Mesenchymal stem cell (in vitro differentiated cells and primary cell): ENCODE measurements at places on chromosomes 12 and 14.

GRCh38 chr12:119665164-119665929, 2.6 kb upstream of the PRKAB1 start:
- no peak for DNase-seq

DNA sequence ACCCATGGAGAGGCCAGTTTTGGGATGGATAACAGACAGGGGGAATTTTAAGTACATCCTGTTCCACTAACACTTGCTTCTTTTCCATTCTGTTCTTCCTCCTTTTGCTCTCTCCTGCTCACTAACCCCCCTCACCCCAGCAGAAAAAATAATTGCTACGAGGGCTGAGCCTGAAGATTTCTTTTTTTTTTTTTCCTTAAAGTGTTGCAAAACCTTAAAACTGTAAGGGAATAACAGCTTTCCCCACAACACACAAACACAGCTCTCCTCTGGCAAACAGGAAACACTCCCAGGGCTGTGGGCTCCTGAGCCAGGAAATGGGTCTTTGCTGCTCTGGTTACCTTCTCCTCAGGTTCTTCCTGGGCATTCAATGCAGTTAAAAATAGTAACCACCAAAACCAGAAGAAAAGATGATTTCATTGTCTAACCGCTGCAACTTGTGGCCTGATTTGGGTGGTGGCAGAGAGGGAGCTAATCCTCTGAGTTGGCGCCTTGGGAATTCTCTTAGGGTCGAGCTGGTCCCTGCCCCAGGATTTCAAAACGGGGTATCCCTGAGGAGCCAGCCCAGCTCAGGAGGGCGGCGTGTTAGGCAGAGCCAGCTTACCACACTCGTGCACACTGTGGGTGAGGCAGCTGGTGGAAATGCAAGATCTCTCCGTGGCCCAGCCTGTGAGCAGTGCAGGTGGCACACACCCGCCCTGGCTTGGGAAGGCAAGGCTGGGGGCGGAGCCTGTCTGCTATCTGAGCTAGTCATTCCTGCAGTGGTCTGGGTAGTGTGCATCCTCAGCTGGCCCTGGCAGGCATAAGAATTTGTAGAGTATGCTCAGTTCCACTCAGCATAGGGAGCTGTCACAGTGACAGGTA, 17.1 kb upstream of the EMP1 start:
- DNase-seq, result peak; percentile 41

- no peak for DNase-seq
Measured at GRCh38 chr14:22231018-22231417, 358.0 kb downstream of the DAD1 start.

DNA sequence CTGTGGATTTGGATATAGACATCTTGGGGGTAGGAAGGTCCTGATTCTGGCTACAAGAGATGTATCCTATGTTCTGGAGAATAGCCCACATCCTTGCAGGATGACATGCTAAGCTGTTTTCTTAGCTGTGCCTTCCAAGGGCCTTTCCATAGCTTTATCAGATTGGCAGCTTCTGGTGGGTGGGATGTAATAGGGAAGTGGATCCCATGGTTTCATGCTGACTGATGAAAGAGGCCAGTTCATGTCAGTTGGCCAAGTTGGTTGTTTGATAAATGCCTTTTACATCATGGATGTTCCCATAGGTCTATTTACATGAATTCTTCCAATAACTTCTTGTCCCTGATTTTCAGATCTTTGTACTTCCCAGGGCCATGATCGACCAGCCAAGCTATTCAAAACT, 169.1 kb upstream of the RMST start:
- no peak for DNase-seq

GRCh38 chr14:100030452-100031153, 34.6 kb upstream of the EVL start:
- DNase-seq, result peak; percentile 97

DNA sequence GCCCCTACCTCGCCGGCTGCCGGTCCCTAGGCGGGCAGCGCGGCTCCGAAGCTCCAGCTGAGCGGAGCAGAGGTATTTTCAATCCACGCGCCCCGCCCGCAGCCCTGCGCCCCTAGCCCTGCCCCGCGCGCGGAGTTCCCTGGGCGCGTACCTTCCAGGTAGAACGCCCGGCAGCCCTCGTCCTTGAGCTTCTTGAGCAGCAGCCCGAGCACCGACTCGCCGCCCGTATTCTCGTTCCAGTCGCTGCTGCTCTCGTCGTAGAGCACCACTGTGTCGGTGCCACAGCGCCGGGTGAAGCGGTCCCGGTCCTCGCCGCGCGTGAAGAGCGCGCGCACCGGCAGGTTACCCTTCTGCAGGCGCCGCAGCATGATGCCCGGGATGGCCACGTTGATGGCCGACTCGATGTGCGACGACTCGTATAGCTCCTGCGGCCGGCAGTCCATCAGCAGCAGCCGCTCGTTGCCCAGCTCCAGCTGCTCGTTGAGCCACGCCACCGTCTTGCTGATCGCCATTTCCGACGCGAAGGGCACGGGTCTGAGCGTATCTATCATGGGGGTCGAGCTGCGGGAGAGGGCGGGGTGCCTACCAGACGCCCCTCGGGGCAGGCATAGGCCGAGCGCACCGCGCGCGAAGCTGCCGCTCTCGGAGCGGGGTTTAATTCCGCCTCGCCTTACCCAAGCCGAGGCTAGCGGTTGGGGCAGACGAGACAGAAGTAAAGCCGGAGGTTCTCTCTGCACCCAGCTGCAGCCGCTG, 636 bp downstream of the DUSP6 start:
- no peak for DNase-seq
